D341Med (cell line): ENCODE measurements at places on chromosomes 12 and 14.

DNA sequence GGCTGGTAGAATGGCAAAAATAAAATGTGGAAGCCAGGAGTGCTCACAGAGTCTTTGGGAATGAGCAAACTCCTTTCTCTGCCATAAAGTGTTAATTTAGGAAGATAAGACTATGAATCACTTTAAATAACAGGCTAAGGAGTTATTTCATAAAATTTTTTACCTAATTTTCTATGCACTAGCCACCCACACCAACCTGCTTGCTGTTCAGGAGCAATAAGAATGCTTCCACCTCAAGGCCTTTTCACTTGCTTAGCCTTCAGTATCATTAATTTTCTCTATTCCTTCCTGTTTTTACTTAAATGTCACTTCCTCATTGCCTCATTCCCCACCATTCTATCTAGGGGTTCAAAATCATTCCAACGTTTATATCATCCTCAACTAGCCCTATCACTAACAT is 326.8 kb downstream of the CCER1 start:
- no peak for DNase-seq

DNA sequence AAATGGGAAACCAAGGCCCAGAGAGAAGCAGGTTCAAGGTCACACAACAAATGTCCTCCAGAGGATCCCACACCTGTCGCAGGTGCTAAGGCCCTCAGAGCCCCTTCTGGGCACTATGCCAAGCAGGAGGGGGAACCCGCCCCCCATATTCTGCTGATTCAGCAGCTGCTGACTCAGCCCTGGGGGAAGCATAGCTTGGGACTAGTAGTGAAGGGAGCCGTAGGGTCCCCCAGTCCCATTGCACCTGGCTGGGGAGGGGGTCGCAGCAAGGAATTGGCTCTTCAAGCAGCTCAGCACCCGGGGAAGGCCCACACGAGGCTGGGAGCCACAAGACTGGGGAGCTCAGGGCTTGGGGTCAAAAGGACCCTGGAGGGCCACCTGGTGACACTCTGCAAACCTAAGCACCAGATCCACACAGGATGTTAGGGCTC is 1.0 kb downstream of the RASAL1 start:
- no peak for DNase-seq

DNA sequence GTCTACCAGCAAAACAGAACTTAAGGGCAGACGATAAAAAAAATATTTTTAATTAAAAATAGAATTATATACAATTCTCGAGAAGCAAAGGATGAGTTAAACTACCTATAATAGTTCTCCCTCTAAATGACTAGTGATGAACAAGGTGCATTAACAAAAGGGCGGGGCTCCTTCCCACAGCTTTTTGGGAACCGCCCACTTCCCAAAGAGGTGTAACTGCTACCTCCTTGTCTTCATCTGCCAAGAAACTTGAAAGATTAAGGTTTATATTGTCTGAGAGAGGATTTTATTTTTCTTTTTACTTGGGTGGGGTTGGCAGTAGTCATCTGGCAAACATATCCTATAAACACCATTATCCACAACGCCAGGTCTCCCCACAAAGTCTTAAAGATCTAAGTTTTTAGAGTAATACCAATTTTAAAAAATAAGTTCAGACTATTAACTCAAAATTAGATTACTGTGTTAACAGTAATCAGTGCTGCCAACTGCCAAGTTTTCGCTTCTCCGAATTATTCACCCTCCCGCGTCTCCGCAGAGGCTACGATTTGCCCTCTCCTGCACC is 938 bp downstream of the RALGAPA1 start:
- peak; percentile 31 for DNase-seq

DNA sequence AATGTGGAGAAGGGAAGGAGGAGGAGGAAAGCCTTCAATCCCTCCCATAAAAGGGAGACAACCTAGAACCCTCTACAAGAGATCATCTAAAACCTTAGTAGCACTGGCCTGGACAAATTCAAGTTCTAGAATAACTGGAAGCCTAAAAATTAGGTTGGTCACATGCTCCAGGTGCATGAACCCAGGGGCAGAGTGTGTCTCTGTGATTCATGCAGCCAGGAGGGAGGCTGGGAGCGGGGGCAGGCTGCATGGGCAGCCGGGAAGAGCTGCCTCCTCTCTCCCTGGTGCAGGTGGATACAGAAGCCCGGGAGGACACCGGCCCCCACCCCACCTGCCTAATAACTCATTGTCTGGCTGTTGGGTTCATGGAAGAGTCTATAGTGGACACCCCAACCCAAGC is 38.6 kb downstream of the CCDC85C start:
- no peak for DNase-seq

DNA sequence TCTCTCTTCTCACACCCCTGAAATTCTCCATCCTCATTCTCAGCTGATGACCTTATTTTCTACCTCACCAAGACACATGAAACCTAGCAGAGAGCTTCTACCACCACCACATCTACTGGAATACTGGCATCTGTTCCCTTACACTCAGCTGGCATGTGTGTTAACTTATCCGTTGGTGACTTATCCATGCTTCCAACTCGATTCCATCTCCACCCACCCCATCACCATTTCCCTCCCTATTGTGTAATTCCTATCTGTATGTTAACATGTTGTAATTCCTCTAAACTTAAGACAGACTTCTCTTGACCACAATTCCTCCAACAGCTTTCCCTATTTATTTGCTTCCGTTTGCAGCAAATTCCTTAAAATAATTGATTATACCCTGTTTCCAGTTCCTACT is 15.4 kb downstream of the C1S start:
- no peak for DNase-seq

GRCh38 chr12:68939505-68939904 is 6.5 kb upstream of the CPM start:
- no peak for DNase-seq

DNA sequence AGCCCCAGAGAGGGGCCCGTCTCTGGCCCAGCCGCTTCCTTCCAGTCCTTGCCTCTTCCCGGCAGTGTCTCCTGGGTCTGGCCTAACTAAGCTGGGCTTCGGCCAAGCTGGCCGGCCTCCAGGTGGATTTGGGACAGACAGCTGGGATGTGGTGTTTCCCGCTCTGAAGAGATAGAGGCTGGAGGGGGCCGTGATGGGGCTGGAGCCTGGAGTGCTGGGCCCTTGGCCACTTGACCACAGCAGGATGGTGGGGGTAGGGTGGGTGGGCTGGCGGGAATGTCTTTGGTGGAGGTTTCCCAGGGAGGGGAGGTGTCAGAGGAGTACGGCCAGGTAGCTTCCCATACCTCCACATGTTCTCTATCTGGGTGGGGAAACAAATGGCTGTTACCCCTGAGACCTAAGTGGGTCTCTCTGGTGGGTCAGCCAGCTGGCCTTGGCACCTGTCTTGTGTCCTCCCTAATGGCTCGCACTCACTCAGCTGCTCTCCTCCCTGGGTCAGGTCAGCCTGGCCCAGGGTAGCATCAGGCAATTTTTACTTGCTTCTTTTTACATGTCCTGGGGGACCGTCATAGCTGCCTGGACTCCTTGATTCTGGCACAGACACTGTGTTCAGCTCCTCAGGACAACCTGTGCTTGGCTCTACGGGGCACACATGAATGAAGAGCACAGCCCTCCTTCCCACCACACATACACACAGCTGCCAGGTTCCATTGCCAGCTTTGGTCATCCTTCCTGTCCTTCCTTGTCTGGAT is 19.8 kb upstream of the PGF start:
- peak; percentile 7 for DNase-seq

- DNase-seq, result no peak
These were observed 4.1 kb upstream of the TBX5 start for GRCh38 chr12:114409852-114410600.

GRCh38 chr14:33612197-33612505 is 338.7 kb downstream of the EGLN3 start:
- DNase-seq, result no peak

- no peak for DNase-seq
These were observed 90.6 kb upstream of the AMN1 start for GRCh38 chr12:31819427-31819826.

GRCh38 chr12:126396536-126396935 is 1331.3 kb downstream of the AACS start:
- no peak for DNase-seq

GRCh38 chr14:61537563-61538463 is 157.5 kb upstream of the HIF1A start:
- DNase-seq, result no peak

- no peak for DNase-seq
These were observed 222.4 kb upstream of the AMIGO2 start for GRCh38 chr12:47302111-47302671.

DNA sequence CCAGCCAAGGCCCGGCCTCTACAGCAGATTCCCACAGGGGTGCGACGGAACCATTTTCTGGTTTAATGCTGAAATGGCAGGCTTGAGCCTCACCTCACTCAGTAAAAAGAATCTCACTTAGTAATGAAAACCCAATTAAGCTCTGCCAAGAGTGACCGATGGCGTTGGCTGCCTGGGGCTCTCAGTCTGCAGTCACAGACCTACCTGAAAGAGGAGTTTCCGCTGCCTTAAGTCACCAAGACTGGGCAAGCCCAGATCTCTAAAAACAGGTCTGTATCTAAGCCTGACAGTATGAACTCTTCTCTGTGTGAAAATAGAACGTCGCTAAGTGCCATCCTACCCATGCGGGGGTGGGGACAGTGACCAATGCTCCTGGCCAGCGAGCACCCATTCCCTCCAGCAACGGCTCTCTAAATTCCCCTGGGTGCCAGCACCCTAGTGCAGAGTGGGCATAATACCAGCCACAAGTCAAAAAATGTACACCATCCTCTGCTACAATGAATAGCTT is 107.3 kb downstream of the FOXN3 start:
- DNase-seq, result no peak

DNA sequence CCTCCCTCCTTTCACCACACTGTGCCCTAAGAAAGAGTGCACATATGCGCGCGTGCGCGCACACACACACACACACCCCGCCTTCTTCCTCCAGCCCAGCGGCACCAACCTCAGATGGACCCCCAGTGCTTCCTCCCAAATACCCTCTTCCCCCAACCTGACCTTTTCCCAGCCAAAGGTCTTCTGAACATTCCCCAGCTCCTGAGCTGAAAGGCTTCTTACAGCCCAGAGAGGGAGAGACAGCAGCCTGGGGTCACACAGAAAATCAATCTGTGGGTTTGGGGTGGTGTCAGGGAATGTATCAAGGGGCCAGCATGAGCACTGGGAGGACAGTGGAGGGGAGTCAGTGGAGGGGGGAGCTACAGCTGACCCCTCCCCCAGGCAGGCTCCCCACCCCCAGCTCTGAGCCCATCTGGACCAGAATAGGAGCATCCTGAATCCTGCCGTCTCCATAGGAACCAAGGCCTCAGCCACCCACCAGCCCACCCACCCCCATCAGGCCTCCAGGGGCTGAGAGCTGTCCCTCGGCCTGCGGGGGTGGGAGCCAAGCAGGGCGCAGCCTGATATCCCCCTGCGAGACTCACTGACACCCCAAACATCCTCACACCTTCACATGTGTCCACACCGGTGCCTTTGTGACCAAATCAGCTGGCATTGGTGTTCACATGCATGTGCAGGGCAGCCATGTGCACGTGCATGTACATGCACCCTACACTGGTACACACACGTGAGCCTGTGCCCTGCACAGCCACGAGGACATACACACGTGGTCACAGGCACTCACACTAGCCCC is 5.7 kb downstream of the RASAL1 start:
- DNase-seq, result no peak
